ENCODE measurements at places on chromosomes 11 and 22. TPM values are rescaled to one million over a fixed set of nuclear protein-coding genes. Genes with fewer than 3 reads are reported as not detected.

Gene PHOX2A
- not detected for total RNA-seq

Gene SH3BP1
- total RNA-seq = 2.2 TPM

Gene RNF169
- 7.0 TPM for total RNA-seq

Gene OR4S2
- total RNA-seq = not detected

Gene SGSM1
- 1.7 TPM for total RNA-seq

Gene IGSF9B
- total RNA-seq = 1.6 TPM

Gene LZTR1
- total RNA-seq = 20.2 TPM

Gene OR2AT4
- total RNA-seq = not detected

Gene BTBD10
- 6.5 TPM for total RNA-seq

Gene ABCG4
- not detected for total RNA-seq

Gene SLC5A12
- 0.24 TPM for total RNA-seq

Data from pancreas (tissue), 10 donors.